Renal pelvis (tissue), 12 donors: ENCODE measurements at places on chromosomes 13 and 19. TPM values are rescaled to one million over a fixed set of nuclear protein-coding genes. Genes with fewer than 3 reads are reported as not detected.

Gene KASH5
- polyA plus RNA-seq = 0.34 TPM

Gene RLN3
- not detected for polyA plus RNA-seq

- no peak for DNase-seq
Measured at GRCh38 chr13:53326716-53327115, 298.1 kb downstream of the OLFM4 start.

Gene PCP2
- polyA plus RNA-seq = 0.91 TPM

Gene SMIM24
- polyA plus RNA-seq = 578 TPM

DNA sequence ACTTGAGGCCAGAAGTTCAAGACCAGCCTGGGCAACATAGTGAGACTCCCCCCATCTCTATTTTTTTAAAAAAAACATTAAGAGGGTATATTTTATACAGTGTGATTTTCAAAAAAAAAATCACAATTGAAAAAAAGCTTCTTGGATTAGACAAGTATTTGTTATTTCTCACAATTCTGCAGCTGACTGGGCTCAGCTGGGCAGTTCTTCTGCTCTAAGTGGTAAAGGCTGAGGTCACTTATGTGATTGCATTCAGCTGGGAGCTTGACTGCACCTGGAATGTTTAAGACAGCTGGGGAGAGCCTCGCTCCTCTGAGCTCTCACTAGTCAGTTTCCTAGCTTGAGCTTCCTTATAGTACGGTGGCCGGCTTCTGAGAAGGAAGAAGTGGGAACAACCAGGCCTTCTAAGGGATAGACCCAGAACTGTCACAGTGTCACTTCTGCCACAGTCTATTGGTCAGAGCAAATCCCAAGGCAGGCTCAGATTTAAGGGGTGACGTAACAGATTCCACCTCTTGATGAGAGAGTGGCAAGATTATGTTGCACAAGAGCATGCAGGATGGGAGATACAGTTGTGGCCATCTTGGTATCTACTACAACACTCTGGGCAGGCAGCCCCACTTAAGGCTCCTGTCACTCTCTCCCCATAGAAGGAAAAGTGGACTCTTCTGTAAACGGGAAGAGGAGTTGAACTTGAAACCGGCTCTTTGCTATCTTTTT is 19.7 kb upstream of the IRGC start:
- no peak for DNase-seq

- no peak for DNase-seq
Measured at GRCh38 chr19:38386300-38386970, 1.4 kb downstream of the GGN start.

DNA sequence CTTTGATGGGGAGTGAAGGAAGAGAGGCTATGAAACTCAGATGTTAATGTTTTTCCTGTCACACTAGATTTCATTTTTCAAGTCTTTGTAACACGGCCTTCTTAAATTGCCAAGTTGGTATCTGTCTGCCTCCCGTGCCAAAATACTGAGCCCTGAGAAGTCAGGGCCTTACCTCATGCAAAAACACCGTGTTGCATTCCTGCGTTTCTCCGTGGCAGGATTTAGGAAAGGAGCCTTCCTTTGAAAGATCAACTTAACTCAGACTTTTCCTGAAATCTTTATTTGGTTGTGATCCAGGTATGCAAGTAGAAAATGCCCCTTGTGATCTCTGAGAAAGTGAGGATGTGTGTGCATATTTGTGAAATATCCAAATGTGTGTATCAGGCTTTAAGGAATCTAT is 1291.0 kb upstream of the SLC10A2 start:
- no peak for DNase-seq

DNA sequence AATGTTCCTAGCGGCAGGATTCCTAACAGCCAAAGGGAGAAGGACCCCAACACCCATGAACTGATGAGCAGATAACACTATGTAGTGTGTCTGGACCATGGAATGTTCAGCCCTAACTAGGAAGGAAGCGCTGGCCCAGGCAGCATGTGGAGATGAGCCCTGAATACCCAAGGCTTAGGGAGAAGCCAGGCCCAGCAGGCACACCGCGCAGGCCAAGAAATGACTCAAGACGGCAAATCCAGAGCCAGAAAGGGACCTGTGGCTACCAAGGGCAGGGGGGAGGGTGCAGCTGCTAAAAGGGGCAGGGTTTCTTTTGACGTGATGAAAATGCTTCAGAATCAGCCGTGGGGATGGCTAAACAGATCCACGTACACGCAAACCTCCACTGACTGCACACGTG is 20.7 kb upstream of the TINCR start:
- DNase-seq = no peak

DNA sequence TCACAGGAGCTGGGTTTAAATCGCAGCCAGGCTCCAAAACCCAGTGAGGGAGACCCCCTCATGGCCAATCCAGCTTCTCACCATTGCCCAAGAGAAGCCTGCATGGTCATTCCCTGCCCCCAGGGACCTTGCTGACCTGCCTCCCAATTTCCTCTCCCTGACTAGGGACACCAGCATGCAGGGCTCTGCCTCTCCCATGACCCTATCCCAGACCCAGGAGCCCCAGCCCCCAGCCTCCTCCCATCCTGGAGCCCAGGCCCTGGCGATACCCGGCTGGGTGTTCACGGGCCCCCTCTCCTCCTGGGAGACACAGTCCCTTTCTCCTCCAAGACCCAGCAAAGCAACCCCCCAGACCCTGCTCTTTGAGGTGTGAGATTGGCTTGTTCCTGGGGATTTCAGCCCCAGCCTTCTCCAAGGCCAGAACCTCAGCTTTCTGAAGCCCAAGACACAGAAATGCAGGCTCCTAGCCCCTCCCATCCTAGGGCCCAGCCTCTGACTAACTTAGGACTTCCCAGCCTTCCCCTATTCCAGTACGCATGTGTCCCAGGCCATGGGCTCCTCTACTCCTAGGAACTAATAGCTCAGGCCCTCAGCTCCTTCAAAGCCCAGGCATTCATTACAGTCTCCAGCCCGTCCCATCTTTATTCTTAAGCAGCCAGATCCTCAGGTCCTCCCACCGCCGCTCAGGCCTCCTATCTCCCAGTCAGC is 1.1 kb downstream of the GYS1 start:
- DNase-seq = no peak

Gene ATP8B3
- polyA plus RNA-seq = 1.0 TPM

Gene PROZ
- polyA plus RNA-seq = 4.8 TPM

- DNase-seq = no peak
Measured at GRCh38 chr13:32659736-32660135, 73.5 kb downstream of the PDS5B start.

DNA sequence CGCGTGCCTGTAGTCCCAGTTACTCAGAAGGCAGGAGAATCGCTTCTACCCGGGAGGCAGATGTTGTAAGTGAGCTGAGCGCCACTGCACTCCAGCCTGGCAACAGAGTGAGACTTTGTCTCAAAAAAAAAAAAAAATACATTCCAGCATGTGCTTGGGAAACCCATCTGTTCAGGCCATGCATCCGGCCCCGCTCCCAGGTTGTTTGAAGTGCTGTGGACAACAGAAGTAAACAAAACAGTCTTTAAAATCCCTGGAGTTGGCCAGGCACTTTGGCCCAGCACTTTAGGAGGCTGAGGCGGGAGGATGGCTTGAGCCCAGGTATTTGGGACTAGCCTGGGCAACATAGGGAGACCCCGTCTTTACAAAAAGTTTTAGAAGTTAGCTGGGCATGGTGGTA is 3.2 kb upstream of the PTPRS start:
- DNase-seq = no peak

DNA sequence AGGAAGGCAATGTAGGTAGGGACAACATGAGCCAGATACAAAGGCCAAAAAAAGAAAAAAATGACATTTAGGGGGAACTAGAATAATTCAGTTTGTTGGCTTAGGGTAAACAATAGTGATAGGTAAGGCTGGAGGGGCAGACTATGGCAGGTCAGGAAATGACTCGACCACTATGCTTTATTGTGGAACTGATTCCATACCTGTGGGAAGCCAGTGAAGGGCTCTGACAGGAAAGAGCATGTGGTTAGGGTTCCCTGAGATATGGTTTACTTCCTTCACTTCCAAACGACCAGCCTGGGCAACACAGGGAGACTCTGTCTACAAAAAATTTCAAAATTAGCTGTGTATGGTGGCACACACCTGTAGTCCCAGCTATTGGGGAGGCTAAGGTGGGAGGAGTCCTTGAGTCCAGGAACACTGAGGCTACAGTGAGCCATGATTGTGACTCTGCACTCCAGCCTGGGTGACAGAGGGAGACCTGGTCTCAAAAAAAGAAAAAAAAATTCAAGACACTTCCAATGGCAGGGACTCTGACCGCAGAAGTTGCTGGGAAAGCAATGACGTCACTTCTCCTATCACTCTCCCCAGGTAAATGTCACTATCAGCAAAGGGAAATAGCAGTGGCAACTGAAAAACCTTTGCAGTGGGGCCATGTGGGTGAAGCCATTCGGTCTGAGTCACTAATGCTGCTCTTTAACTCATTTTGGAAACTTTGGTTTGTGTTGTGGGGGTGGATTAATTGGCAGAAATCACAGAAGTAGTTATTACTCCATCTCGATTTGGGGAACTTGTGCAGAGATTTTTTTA is 192.8 kb upstream of the TSC22D1 start:
- DNase-seq = no peak

DNA sequence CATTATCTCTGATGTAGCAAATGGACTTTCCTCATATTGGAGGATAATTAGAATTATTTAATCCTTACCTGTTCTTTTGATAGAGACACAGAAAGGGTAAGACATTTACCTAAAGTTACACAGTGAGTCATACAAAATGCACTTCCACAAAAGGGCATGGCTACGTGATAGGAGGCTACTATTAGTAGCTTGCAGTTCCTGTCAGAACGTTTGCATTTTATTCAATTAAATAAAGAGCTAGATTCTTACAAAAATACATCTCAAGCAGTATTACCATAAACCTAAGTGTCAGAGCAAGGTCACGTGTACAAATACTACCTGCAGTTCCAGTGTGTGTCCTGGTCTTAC is 120.6 kb downstream of the ESD start:
- DNase-seq = no peak

DNA sequence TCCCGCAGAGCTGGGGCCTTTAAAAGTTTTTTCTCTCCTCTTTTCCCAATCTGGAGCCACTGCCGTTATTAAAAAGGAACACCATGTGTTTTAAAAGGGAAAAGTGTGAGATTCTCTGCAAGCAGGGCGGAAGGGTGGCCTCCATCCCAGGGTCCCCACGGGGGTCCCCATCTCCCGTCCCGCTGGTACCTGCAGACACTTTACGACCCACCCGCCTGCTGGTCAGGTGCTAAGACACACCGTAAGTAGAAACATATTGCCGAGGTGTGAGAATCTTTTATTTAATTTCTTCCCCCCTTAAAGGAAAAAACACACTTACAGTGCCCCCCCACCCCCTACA is 1.8 kb downstream of the CRLF1 start:
- DNase-seq = no peak

Gene ZSCAN18
- polyA plus RNA-seq = 103 TPM

- DNase-seq = no peak
Measured at GRCh38 chr19:51488491-51488890, 10.2 kb downstream of the CEACAM18 start.

- no peak for DNase-seq
Measured at GRCh38 chr19:18090545-18091216, 3.9 kb upstream of the IL12RB1 start.

- DNase-seq = no peak
Measured at GRCh38 chr19:58095328-58095727, 2.7 kb downstream of the ZSCAN18 start.

DNA sequence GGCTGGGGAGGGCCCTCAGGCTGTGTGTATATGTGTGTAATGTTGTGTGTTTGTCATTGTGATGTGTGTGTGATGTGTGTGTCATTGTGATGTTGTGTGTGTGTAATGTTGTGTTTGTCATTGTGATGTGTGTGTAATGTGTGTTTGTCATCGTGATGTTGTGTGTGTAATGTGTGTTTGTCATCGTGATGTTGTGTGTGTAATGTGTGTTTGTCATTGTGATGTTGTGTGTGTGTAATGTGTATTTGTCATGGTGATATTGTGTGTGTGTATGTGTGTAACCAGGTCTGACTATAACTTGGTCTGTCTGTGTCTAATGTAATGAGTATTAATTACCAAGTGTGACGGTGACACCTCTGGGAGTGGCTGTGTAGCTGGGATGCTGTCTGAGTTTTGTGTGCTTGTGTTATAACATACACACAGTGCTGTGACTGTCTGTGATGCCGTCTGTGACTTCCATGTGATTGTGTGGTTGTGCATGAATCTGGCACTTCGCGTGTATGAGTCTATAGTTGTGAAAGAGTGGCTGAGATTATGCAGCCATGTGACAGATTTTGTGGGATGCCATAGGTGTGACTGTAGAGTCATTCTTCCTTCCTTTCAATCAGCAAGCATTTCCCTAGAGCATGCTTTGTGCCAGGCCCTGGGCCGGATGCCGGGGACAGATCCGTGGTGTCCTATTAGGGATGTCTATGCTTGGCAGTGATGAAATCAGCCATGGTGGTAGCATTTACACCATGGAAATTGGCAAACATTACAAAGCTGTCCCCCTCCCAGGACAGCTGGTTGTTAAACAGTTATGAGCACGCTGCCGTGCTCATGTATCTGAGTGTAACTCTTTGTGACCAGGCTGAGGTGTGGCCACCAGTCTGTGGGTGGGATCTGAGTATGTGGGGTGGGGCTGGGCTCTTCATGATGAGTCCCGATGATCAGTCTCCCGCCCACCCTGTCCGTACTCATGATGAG is 6.4 kb downstream of the TNFSF14 start:
- DNase-seq = no peak

- no peak for DNase-seq
Measured at GRCh38 chr13:32023698-32024097, 7.9 kb upstream of the FRY start.

DNA sequence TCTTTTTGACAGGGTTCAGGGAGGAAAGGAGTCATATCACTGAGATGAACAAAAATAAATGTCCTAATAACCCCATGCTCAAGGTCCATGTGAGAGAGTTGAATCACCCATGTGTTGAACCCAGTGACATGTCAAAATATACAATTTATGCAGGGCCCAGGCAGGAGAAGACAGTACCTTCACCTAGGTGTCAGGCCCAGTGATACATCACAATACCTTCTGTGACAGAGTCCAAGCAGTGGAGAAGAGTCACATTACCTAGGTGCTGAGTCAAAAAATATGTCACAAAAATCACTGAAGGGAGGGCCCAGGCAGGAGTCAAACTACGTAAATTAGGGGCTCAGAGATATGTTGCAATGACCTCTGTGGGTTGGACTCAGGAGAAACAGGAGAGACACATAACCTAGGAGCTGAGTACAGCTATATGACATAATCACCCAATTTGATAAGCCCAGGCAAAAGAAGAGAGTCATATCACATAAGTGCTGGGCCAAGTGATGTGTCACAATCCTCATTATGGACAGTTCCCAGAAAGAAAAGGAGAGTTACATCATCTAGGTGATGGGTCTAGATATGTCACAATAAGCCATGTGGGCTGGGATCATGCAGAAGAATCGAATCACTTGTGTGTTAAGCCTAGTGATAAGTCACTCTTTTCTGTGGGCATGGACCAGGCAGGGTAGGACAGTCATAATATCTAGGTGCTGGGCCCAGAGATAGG is 13.8 kb upstream of the ZNF724 start:
- no peak for DNase-seq

DNA sequence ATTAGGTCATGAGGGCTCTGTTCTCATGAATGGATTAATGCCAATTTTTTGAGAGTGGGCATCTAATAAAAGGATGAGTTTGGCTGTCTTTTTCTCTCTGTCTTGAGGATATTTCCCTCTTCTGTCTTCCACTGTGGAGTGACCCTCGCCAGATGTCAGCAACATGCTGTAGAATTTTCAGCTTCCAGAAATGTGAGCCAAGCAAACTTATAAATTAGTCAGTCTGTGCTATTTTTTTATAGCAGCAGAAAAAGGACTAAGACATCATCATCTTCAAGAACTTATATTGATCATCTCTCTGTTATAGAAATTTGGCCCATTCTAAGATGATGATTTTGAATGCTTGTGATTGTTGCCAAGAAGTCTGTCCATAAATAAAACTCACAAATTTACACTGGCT is 431.4 kb downstream of the FGF9 start:
- DNase-seq = no peak
